ENCODE measurements at places on chromosomes 6 and 20.

DNA sequence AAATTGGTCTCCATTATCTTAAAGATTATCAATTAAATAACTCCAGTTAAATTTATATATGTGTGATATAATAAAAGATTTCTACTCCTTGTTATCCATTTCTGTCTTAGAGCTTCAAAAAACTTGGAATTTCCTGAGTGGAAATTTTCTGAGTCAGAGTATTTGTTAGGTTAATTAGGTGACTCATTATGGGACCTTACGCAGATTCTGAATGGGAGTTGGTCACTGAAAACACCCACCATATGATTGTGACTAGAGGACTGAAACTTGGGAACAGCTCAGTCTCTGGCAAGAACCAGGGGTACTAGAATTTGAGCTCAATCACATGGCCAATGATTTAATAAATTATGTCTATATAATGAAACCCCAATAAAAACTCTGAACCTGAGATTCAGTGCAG lies 125.4 kb upstream of the HMGCLL1 start:
- DNase-seq, result no peak

DNA sequence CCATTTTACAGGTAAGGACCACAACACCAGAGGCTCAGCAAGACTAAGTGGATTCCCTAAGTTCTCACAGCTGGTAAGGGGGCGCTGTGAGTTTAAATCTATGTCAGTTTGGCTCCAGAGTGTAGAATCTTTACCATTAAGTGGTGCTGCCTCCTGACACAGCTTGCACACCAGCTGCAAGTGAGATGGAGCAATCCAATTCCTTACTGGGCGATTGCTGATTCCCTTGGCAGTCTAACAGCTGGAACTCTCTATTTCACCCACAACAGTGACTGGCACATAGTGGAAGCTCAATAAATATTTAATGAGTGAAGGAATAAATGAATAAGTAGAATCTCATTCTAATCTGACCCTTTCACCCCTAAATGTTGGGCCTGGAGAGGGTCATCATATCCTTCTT lies 176.7 kb downstream of the CLIC5 start:
- DNase-seq, result no peak

DNA sequence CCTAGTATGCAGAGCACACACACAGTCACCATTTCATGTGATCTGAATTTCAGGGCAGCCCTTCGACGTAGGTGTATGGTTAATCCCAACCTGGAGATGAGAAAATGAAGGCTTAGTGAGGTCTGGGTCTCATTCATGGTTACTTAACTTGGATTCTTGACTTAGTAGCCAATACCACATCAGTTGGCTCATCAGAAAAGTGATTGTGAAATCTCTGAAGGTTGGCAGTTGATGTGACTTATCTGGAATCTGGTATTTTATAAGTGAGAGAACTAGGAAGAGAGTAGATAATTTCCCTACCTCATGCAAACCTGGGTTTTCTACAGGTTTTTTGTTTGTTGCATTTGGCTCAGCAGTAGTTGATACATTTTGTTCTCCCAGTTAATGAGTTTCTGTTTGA lies 123.7 kb downstream of the CCDC170 start:
- no peak for DNase-seq

GRCh38 chr6:163651915-163652668 lies 237.6 kb downstream of the QKI start:
- peak; percentile 36 for DNase-seq

DNA sequence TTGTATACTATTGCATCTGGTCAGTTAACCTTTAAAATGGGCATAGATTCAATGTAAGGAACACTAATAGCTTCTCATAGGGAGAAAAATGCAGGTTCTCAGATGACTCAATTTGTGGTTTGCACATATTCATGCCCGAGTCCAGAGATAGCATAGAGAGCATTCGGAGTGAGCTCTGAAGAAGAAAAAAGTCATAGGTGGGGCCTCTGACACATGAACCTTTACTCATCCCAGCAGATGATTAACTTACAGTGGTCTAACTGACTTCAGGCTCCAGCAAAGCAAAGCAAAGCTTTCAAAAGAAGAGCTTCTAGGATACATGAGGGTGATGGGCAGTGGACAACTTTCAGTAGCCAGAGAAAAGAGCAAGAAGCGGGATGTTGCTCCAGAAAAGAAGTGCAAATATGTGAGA lies 55.3 kb upstream of the BTN3A2 start:
- DNase-seq, result no peak

- no peak for DNase-seq
These were observed 62.3 kb upstream of the SNX9 start for GRCh38 chr6:157760589-157761330.

- no peak for DNase-seq
These were observed 1.0 kb upstream of the XRN2 start for GRCh38 chr20:21301940-21302663.

GRCh38 chr6:3455569-3456394 lies 1.1 kb downstream of the SLC22A23 start:
- DNase-seq, result no peak

DNA sequence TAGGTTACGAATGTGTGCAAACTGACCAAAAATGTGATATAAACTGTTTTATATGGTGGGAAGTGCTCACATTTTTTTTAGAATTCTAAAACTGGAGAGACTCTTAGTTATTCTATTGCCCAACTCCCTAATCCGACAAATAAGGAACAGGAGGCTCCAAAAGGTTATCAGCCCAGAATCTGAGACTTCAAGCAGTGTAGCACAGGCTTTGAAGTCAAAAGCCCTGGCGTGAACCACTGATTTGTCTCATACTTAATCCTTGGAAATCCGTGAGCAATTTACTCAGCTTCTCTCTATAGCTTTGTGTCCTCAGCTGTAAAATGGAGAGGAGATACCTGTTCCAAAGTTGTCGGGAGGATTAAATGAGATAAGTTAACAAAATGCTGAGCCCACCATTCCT lies 368.8 kb upstream of the SASH1 start:
- no peak for DNase-seq

- no peak for DNase-seq
These were observed 63.5 kb upstream of the FAM8A1 start for GRCh38 chr6:17536586-17536985.

DNA sequence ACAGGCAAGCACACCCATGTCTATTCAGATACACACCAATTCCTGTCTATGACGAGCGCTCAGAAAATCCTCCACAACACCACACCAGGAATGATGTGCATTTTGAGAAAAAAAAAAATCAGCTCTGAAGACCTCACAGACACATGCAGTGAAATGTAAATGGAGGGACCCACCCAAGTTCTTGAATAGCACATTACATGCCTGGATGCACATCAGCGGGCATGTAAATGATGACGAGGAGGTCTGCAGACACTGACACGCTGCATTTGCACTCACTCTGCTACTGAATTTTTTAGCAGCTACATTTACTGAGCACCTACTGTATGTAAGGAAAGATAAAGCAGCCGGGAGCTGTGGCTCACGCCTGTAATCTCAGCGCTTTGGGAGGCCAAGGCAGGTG lies 14.7 kb downstream of the NRSN2 start:
- DNase-seq, result peak; percentile 79

GRCh38 chr6:15761045-15761502 lies 98.2 kb upstream of the DTNBP1 start:
- no peak for DNase-seq

DNA sequence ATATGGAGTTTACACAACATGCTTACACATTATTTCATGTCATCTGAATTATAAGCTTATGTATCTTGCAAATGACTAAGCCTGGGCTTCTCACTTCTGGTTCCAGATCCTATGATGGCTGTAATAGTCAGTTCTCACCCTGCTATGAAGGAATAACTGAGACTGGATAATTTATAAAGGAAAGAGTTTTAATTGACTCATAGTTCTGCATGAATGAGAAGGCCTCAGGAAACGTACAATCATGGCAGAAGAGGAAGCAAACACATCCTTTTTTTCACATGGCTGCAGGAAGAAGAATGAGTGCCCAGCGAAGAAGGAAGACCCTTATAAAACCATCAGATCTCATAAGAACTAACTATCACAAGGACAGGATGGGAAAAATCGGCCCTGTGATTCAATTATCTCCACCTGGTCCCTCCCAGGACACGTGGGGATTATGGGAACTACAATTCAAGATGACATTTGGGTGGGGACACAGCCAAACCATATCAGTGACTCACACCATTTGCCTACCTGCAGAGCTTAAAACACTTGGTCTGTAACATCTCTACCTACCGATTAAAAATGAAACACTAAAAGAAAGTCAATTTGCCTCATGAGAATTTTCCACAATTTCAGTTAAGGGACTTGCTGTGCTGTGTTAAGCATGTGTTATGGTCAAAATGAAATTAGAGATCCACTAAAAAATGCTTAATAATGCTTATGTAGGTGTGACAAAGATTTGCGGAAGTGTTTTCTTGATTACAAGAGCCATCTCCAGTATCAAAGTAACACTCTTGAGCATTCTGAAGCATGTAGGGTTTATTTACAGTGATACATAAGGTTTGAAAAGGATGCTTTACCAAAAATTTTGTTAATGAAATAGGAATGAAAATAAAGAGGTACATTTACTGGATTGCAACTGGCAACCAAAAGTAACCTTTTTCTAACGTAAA lies 2.2 kb upstream of the RWDD1 start:
- DNase-seq, result no peak

GRCh38 chr6:130020073-130020906 lies 1.9 kb downstream of the L3MBTL3 start:
- peak; percentile 36 for DNase-seq

- DNase-seq, result no peak
These were observed 8.8 kb upstream of the CD83 start for GRCh38 chr6:14108571-14109410.

GRCh38 chr6:44969446-44970185 lies 358.5 kb upstream of the RUNX2 start:
- no peak for DNase-seq

DNA sequence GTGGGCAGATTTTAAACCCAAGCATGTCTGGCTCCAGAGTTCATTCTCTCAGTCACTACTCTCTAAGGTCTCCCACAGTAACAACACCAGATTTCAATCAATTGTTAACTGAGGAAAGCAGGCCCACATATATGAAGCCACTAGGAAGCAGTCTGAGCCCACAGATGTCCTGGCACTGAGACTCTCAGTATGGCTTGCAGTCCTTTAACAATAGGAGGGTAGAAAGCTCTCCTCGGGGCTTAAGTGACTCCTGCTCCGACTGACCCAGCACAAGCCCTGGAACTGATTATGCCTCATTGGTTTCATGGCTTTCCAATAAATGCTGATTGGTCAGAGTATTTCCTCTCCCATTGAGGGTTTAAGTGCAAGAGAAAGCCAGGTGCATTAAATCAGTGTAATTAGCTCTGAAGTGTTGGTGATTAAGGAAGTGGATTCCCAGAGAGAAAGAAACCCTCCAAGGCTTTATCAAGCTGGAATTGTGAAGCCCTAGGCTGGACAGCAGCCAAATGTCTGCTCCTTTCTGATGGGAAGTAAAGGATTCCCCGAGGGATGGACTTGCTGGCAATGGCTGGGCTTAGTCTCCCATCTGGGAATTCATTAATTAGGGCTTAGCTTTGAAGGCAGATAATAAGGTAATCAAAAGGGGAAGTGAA lies 76.6 kb upstream of the PROKR2 start:
- DNase-seq, result no peak

GRCh38 chr20:8940326-8940725 lies 128.6 kb upstream of the PLCB4 start:
- no peak for DNase-seq

- DNase-seq, result no peak
These were observed 1223.0 kb downstream of the EPHA7 start for GRCh38 chr6:92196325-92196724.

Data from NCI-H526 (cell line).